Activated effector memory CD4-positive, alpha-beta T cell treated with Interleukin-2 at 50 U/mL for 16 hours (primary cell): ENCODE measurements at places on chromosomes 1 and 21.
A peak's percentile ranks its signal among the peaks of the same experiment; 100 is the strongest.

GRCh38 chr1:12208764-12209494, 20.9 kb upstream of the VPS13D start:
- DNase-seq, result peak; percentile 71

DNA sequence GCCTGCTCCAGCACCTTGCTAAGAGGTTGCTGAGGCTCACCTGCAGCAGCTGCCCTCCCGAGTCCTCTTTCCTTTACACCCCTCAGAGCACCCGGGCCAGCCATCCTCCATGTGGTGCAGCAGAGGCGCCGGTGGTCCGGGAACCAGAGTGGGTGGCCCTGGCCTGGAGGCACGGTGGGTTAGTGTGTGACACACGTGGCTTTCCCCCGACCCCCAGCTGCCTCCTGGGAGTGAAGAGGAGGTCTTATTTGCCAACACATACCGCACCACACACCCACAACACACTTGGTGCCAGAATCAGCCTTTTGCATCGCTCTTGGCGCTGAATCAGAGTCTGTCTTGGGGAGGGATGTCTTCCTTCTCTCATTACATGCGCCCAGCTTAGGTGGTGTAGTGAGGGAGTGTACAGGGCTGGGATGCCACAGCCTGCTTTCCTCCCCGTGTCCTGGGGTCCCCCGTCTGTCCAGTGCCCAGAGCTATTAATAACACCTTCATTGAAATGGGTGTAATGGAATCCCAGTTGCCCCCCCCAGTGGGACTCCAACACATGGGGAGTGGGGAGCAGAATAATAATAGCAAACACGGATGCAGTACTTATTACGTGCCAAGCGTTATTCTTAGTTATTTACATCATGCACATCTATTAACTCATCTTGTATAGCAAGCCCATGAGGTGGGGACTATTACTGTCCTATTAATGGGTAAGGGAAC, 38.2 kb downstream of the MAPKAPK2 start:
- DNase-seq, result no peak

DNA sequence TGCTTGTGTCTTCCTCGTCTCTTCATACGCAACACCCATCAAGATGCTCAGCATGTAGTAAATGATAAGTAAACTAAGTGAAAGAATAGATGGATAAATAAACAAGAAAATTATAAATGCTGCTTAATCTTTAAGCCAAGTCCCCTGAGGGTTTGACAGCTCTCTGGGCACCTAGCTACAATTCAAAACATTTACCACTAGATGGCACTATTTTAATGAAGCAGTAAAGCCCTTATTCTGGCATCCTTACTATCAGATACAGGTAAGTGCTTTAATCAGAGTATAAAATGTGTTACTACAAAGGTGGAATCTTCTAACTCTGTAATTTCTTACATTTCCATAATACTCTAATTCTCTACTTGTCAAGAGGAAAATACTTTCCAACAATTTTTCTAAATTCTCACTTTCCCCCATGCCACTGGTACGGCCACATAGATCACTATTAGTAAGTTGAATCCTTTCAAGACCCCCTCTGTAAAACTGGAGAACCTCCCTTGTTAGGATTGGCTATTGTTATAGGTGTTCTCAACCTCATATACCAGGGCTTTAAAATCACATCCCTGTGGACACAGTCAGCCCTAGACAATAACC, 137.8 kb downstream of the BARHL2 start:
- DNase-seq, result no peak

DNA sequence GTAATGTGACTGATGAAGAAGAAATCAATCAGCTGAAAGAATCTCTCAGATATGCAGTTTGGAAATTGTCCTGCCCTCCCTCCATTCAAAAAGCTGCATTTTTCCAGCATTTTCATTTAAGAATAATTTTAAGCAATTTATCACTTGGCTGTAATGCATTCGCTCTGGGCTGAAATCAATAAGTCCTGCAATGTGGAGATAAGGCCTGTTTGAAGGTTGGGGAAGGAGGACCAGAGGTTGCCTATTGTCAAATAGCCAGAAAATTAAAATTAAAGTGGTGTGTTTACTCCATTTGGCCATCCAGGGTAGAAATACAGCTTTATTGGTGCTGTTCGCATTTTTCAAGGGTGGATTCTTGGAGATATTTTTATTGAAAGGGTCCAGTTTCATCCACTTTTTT, 187.6 kb upstream of the NFIA start:
- DNase-seq, result no peak

GRCh38 chr1:242522996-242523718, 1.3 kb downstream of the PLD5 start:
- DNase-seq, result no peak
